ENCODE measurements at places on chromosomes 13 and 19. TPM values are rescaled to one million over a fixed set of nuclear protein-coding genes. Genes with fewer than 3 reads are reported as not detected.

- DNase-seq = no peak
- no peak overlapping the region for H3K4me3 ChIP-seq
- H3K27ac ChIP-seq = no peak overlapping the region
- H3K27me3 ChIP-seq = no peaks in the 10 kb centered on the region
- H3K4me1 ChIP-seq = no peaks in the 10 kb centered on the region
Measured at GRCh38 chr13:62879071-62879470, 1463.4 kb upstream of the PCDH20 start.

DNA sequence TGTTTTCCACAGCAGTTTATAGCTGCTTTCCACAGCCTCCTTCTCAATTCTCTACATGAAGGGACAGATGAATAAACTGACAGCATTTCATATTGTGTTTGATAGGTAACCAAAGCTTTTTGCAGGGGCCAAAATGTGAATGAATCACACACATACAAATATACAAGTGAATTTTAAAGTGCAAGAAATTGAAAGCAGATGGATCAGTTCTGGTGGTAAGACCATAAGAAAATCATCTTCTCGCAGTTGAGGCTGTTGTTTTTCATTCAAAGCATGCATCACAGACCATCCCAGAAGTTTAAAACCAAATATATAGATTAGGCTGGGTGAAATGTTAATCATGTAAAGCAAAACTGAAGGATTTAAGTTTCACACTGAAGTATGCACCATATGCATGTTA lies 1569.4 kb downstream of the PCDH9 start:
- H3K36me3 ChIP-seq = no peaks in the 10 kb centered on the region
- no peaks in the 10 kb centered on the region for H3K27me3 ChIP-seq
- no peak overlapping the region for H3K27ac ChIP-seq

DNA sequence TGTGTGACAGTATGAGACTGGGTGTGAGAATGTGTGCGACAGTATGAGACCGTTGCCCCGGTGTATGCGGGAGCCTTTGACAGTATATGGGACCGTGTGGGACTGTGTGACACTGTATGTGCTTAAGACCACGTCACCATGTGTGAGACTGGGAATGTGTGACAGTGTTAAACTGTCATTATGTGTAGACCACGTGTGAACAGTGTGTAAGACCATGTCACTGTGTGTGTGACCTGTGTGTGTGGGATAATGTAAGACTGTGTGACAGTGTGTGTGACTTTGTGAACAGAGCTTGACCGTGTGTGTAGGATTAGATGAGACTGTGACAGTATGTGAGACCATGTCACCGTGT lies 549 bp downstream of the ZNF583 start:
- H3K4me3 ChIP-seq = peak overlapping the region; percentile 93
- no peak for DNase-seq
- H3K27me3 ChIP-seq = no peaks in the 10 kb centered on the region
- peaks cover 30% of the 10 kb centered on the region for H3K4me1 ChIP-seq

GRCh38 chr19:29566496-29567054 lies 39.5 kb upstream of the POP4 start:
- H3K27ac ChIP-seq = no peak overlapping the region
- no peak overlapping the region for H3K4me3 ChIP-seq
- H3K36me3 ChIP-seq = no peaks in the 10 kb centered on the region
- peaks cover 91% of the 10 kb centered on the region for H3K27me3 ChIP-seq
- DNase-seq = no peak

GRCh38 chr13:51339354-51339753 lies at the start of gene SERPINE3:
TSS of gene SERPINE3 (plus strand) at chr13:51339691. CDS start at chr13:51341092, 1,401 bp downstream.
- no peaks in the 10 kb centered on the region for H3K27me3 ChIP-seq
- H3K36me3 ChIP-seq = no peaks in the 10 kb centered on the region
- no peak for DNase-seq
- H3K4me1 ChIP-seq = no peaks in the 10 kb centered on the region
- H3K4me3 ChIP-seq = no peak within 1 kb of the TSS
- H3K27ac ChIP-seq = no peak within 1 kb of the TSS

DNA sequence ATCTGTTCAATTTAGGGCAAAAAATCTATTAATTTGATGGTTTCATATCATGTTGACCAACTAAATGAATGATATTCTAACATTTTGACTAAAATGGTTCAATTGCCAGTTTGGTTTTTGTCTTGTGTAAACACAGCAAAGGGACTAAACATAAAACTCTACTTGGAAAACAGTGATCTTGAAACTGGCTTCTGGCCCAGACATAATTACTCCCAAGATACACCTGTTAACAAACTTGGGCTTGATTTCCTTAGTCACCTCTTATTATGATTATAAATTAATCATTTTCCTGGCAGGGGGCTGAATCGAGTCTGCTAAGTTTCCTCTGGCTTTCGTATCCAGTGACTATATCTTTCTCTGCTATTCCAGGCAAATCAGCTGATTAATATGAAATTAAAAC lies 78.0 kb upstream of the OXGR1 start:
- H3K36me3 ChIP-seq = no peaks in the 10 kb centered on the region
- H3K4me1 ChIP-seq = peaks cover 2% of the 10 kb centered on the region
- H3K4me3 ChIP-seq = no peak overlapping the region
- peaks cover 16% of the 10 kb centered on the region for H3K27me3 ChIP-seq

- peaks cover 1% of the 10 kb centered on the region for H3K4me1 ChIP-seq
- peaks cover 10% of the 10 kb centered on the region for H3K36me3 ChIP-seq
- DNase-seq = no peak
- no peak overlapping the region for H3K27ac ChIP-seq
- no peak overlapping the region for H3K4me3 ChIP-seq
- no peaks in the 10 kb centered on the region for H3K27me3 ChIP-seq
Measured at GRCh38 chr19:46384396-46384795, 29.0 kb downstream of the CCDC8 start.

GRCh38 chr19:40458597-40458974 lies 7.0 kb downstream of the BLVRB start:
- DNase-seq = no peak
- no peak overlapping the region for H3K4me3 ChIP-seq
- H3K36me3 ChIP-seq = no peaks in the 10 kb centered on the region
- no peaks in the 10 kb centered on the region for H3K4me1 ChIP-seq

DNA sequence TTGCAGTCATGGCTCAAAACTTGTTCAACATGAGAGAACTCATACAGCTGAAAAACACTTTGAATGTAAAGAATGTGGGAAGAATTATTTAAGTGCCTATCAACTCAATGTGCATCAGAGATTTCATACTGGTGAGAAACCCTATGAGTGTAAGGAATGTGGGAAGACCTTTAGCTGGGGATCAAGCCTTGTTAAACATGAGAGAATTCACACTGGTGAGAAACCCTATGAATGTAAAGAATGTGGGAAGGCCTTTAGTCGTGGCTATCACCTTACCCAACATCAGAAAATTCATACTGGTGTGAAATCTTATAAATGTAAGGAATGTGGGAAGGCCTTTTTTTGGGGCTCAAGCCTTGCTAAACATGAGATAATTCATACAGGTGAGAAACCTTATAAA lies 20.1 kb downstream of the ZNF283 start:
- H3K27ac ChIP-seq = no peak overlapping the region
- no peak overlapping the region for H3K4me3 ChIP-seq
- H3K36me3 ChIP-seq = peaks cover 53% of the 10 kb centered on the region
- H3K4me1 ChIP-seq = no peaks in the 10 kb centered on the region
- DNase-seq = no peak

DNA sequence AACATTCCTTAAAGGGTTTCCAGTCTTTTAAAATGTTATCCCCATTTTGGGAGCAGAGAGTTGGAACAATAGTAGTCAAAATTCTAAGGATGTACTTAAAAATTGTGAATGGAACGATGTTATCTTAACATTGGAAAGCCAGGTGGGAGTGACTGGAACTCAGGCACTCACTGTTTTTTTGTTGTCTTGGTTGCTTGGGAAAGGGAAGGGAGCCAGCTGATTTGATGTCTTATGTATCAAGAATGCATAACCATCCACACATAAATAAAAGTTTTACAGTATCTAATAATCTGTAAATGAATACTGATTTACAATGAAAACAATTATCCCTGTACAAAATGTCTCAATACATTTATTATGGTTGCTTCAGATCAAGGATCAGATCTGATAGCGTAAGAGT lies 88.7 kb downstream of the SLC10A2 start:
- H3K27ac ChIP-seq = no peak overlapping the region
- no peaks in the 10 kb centered on the region for H3K36me3 ChIP-seq
- no peak for DNase-seq
- H3K4me3 ChIP-seq = no peak overlapping the region

Gene PSG7
- total RNA-seq = not detected

Gene FFAR2
- not detected for total RNA-seq

Gene PRRG2
- total RNA-seq = 1.9 TPM

Gene ZIC2
- total RNA-seq = not detected

Gene DLL3
- 0.36 TPM for total RNA-seq

Gene PROZ
- total RNA-seq = not detected
